ENCODE measurements at places on chromosomes 5 and 9.

- DNase-seq, result no peak
Measured at GRCh38 chr9:113953531-113953930, 77.4 kb downstream of the ZNF618 start.

- DNase-seq, result no peak
Measured at GRCh38 chr9:109632817-109633216, 134.7 kb upstream of the PTPN3 start.

GRCh38 chr5:176180781-176181180 lies 57.4 kb upstream of the SIMC1 start:
- no peak for DNase-seq

- DNase-seq, result no peak
Measured at GRCh38 chr5:159459132-159459627, 128.9 kb upstream of the IL12B start.

DNA sequence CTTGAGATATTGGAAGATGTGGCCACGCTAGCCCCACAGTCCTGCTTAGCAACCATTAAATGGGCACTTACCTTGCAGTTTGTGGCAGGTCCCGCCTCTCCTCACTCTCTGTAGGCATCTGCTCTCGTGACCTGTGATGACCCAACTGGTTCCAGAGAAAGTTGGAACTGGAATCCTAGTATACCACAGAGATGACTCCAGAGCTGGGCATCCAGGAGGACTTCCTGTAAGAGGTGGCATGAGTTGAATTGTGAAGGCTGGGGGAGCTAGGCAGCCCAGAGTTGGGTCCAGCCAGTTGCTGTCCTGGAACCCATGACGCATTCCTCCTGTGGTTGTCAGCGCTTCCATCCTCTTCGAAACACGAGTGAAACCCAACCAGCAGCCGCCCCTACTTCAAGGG lies 1.6 kb upstream of the ADAMTS2 start:
- no peak for DNase-seq

- DNase-seq, result no peak
Measured at GRCh38 chr9:37964740-37965081, 60.8 kb upstream of the SLC25A51 start.

DNA sequence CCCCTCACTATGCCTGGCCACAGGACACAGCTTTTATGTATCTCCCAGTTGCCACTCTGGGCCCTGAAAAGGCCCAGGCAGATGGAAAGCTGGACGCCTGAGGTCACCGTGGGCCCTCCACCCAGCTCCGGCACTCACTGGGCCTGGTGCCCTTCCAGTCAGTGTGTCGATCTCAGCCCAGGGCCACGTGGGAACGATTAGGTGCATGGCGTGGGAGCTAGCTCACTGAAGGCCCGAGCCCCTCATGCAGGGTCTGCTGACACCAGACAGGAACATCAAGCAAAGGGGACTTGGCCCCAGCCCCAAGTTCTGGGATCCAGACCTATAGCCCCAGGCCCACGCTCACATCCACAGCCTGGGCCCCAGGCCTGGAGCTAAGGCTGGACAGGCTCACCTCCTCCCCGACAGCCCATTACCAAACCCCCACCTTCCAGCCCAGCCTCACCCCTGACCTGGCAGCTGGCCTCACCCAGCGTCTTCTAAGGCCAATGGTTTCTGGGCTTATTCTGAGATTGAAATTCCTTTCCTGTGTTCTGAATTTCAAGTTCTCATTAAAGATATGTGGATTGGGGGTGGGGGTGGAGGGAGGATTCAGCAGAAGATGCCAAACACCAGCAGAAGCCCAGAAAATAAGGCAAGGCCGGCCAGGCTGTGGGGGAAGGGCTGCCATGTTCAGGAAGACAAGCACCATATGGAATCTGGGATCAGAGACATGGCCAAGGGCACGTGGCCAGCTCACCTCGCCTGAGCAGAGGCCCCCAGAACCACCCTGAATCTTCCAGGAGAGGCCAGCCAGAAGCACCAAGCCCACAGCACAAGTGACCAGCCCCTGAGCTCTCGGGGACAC lies 74.5 kb downstream of the ADAMTS2 start:
- no peak for DNase-seq

- DNase-seq, result no peak
Measured at GRCh38 chr5:73823508-73823925, 197.5 kb downstream of the ARHGEF28 start.
